ENCODE measurements at places on chromosomes 4 and X. TPM values are rescaled to one million over a fixed set of nuclear protein-coding genes. Genes with fewer than 3 reads are reported as not detected.

GRCh38 chr4:144740316-144740715, 94.4 kb downstream of the HHIP start:
- no peak for DNase-seq

DNA sequence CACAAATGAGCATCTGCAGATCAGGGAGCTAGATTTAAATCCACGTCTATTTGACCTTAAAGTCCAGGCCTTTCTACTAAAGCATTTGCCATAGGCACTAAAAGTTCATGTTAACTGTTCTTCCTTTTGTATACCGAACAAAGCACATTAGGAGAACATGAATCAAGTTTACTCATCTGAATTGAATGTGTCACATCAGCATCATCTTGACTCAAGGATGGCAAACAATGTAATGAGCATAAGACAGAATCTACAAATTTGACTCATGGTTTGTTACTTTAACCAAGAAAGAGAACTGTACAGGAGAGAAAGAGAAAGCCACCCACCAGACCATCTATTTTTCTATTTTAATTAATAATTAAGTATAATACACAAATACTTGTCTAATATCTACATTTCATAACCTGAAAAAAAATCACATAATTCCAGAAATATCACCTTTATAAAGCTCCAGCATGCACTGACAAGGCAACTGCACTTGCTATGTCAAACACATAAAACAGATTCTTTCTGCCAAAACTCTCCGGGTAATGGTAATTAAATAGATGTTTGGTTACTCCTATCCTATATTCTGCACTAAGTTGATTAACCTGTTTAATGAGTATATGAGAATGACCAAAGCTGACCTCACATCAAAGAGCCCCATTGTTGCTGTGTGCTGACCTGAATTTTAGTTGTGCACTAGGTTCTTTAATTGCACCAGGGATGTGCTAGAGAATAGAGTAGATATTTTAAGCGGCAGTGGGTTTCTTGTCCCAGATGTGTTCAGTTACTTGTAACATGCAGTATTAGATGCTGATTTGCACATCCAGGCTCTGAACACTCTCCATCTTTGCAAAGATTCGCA, 42.5 kb upstream of the LEF1 start:
- no peak for DNase-seq

- DNase-seq, result peak; percentile 88
Measured at GRCh38 chrX:15973299-15973698, 118.7 kb upstream of the AP1S2 start.

DNA sequence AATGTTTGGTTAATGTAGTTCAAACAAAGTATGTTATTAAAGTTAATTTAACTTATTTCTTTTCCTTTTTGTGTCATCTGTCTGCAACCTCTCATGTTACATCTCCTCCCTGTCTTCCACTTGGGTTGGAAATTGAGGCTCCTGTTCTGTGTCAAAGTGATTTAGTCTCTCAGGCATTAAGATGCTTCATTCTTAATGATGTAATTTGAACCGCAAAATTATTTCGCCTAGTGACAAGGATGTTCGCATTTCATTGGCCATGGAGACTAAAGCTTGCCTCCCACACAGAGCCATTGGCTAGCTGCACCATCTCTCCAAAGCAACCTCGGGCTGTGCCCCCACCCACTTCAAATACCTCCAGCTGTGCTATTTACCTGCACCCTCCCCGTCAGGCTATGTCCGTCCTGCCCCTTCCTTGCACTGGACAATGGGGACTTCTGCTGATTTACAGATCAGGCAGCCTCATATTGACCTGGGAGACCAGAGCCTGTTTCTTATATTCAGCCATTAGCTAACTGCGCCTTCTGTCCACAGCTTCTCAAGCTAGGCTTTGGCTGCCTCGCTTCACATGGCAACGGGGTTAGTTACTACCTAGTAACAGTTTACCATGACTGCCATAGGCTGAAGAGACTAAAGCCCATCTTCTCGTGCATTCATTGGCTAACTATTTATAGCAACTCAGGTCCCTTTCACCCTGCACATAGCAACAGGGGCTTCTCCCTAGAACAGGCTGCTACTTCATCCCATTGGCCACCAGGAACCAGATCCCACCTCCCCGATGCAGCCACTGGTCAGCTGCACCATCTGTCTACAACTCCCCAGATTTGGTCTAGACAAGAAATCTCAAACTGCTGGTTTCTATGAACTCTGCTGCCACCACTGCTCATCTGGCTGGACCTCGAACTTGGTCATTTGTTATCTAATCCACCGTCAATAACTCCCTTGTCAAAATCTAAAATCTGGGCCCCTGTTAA, 8.6 kb upstream of the ZNF157 start:
- peak; percentile 93 for DNase-seq

The FOXR2 gene
- total RNA-seq, result not detected

The UGT2A1 gene
- total RNA-seq, result not detected

The SPANXB1 gene
- not detected for total RNA-seq

DNA sequence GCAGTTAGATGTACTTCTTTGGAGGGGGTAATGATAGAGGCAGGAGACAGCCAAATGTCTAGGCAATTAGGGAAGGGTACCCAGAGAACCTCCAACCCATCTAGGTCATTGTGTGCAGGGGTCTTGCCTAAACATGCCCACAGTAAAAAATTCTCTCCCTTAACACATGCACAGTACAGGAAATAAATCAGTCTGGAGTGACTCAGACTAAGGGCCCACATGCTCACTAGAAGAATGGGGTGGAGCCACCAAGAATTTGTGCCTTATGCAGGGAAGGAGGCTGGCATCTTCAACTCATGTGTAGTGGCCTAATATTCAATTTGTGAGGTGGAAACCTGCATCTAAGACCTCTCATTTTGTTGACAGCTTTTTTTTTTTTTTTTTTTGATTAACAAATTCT, 945.3 kb upstream of the GRIA3 start:
- no peak for DNase-seq

The VSIG1 gene
- total RNA-seq, result 0.25 TPM

- no peak for DNase-seq
Measured at GRCh38 chr4:90290345-90290744, 163.2 kb downstream of the CCSER1 start.

- DNase-seq, result no peak
Measured at GRCh38 chr4:6526156-6526555, 48.8 kb upstream of the MAN2B2 start.

DNA sequence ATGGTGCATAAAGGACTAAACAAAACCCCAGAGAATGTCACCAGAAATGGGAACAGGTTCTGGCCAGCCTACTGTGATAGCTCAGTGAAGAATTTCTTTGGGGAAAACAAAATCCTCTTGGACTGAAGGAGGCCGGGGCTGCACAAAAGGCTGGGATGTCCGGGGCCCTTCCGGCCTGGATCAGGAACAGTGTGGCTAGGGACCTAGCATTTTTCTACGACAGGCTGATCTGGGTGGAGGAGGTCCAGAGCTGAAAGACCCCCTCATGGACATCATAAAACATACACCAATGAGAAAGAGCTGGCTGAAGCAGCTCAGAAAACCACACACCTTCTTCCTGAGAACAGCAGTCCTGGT, 94.7 kb downstream of the BCOR start:
- no peak for DNase-seq

The PRKG2 gene
- total RNA-seq, result 1.8 TPM

The OPN1MW3 gene
- not detected for total RNA-seq

The SOX3 gene
- total RNA-seq, result 1.6 TPM

- no peak for DNase-seq
Measured at GRCh38 chr4:23392860-23393458, 496.9 kb downstream of the PPARGC1A start.

- no peak for DNase-seq
Measured at GRCh38 chrX:16125520-16126149, 2.3 kb downstream of the GRPR start.

The CTAG2 gene
- total RNA-seq, result not detected

GRCh38 chr4:168852933-168853713, 156.9 kb downstream of the CBR4 start:
- DNase-seq, result no peak

DNA sequence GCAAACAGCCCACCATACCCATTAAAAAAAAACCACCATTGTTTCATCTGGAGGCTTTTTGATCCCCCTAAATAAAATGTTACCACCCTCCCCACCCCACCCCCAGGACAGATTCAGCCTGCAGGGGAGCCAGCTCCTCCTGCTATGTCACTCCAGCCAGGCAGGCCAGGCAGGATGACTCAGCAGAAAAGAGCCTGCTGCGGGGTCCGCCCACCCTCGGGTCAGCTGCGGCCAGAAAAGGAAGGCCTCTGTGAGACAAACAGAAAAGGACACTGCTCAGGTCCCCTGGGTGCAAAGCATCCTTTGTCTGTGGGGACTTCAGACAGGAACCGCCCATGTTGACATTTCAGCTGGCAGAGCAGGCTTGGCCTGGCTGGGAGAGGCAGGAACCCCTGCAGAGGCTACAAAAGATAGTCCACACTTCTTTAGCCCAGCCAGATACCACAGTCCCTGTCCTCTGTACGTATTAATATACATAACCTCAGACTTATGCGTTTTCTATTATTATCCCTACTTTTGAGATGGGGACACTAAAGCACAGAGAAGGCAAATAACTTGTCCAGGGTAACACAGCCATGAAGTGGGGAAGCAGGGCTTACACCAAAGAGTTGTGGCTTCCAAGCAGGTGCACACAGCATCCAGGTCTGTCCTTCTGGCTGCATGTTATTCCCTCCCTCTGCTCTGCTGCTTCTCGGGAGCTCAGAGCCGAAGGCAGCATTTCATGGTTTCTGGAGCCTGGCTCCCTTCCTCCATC, 147.7 kb downstream of the CPEB2 start:
- DNase-seq, result peak; percentile 92

GRCh38 chr4:48509543-48509942, 19.5 kb downstream of the ZAR1 start:
- no peak for DNase-seq

The SHOX gene
- total RNA-seq, result not detected

DNA sequence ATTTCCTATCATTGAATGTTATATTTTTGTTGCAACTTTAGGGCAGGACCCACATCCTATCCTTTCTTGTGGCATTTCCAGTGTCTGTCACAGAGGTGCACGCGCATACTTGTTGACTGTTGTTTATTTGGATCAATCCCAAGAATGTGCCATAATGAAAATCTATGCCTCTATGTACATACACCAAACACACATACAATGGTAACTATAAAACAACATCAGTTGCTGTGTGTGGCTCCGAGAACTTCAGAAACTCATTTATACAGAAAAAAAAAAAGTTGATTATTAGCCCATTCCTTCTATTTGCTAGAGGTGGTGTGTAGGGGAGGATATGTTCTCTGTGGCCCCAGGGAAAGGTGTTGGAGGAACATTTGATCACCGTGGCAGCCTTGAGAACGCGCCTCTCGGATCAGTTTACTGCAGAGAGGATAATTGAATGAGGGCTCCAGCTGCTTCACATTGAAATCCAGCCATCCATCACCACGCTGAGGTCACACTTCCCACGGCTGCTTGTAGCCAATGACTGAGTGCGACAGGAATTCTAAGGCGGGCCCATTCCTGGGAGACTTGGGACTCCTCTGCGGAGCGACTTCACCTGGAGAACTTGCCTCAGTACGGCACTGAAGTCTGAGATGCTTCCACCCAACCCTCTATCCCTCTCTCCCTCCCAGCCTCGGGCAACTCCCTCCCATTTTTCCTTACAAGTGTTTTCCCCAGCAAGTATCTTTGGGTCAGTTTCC, 19.5 kb downstream of the SMPX start:
- DNase-seq, result peak; percentile 89

DNA sequence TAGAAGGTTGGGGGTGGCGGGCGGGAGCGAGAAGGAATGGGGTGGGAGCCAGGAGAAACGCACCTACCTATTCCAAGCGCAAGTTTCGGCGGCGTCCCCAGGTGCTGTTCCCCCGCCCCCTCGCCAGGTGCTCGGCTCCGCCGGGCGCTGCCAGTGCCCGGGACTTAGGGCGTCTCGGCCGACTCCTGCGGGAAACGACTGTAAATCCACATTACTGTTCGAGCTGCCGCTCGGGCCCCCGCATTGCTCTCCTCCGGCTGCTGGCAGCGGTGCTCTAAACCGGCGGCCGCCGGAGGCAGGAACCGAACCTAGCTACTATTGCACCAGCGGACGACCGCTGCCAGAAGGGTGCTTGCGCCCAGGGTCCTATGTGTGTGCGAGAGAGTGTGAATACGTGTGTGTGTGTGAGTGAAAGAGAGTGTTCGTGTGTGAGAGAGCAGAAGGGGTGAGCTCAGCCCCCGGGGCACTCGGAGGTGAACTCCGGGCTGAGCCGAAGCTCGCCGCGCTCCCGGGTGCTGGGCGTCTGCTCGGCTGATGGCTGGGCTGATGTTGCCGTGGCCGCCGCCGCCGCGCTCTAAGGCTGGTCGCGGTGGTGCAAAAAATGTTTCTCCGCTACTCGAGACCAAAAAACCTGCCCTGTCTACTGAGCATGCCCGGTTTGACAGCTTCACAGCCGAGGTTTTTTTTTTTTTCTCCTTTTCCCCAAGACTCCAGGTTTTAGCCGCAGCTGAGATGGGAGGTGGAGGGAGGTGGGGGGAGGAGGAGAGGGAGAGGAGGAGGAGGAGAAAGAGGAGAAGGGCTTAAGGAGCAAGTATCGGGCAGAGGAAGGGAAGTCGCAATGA, 115.7 kb upstream of the TEX13C start:
- peak; percentile 75 for DNase-seq

- no peak for DNase-seq
Measured at GRCh38 chrX:54280466-54280865, 77.4 kb downstream of the WNK3 start.

The ANOS1 gene
- 7.1 TPM for total RNA-seq

The HTRA3 gene
- 6.9 TPM for total RNA-seq

The SLC35A2 gene
- total RNA-seq, result 27.6 TPM

The NIPAL1 gene
- total RNA-seq, result 5.5 TPM

The IL21 gene
- total RNA-seq, result not detected

- peak; percentile 79 for DNase-seq
Measured at GRCh38 chr4:141636771-141637460, 533 bp downstream of the IL15 start.

The TMSB15B gene
- 21.0 TPM for total RNA-seq

DNA sequence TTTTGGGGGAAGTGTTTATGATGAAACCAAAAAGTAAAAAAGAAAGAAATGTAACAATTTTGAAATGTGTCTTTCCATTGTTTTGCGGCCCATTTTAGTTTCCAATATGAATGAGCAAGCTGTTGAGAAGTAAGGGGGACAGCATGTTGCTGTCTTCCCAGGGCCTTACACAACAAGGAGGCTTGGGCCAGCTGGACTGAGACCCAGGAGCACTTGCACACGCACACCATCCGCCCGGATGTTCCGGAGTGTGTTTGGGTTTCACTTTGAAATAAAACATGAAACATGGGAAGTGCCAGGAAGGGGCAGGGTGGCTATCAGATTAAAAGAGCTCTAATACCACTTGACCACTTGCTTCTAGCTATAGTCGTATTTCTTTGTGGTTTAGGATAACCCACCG, 144.4 kb downstream of the NHS start:
- no peak for DNase-seq

GRCh38 chrX:39551762-39552161, 546.0 kb downstream of the BCOR start:
- no peak for DNase-seq

DNA sequence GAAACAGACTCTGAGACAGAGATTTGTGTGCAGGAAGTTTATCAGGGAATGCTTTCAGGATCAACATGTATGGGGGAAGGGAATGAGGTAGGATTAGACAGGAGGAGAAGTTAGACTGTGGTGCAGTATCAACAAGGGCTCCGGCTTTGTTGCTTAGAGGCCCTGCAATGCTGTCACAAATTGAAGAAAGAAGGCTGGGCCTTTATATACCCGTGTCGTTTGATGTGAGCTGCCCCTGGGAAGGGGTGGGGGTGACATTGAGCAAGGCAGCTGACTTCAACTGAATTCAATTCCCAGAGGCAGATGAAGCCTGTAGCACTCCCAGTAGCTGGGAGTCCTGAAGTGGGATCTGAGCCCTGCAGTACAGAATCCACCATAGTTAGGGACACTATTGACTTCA, 29.5 kb upstream of the USP9X start:
- DNase-seq, result no peak

The LRRC66 gene
- 0.29 TPM for total RNA-seq

All from endodermal cell (in vitro differentiated cells).